Fibroblast of skin of scalp (primary cell): ENCODE measurements at places on chromosomes 7 and 10.

DNA sequence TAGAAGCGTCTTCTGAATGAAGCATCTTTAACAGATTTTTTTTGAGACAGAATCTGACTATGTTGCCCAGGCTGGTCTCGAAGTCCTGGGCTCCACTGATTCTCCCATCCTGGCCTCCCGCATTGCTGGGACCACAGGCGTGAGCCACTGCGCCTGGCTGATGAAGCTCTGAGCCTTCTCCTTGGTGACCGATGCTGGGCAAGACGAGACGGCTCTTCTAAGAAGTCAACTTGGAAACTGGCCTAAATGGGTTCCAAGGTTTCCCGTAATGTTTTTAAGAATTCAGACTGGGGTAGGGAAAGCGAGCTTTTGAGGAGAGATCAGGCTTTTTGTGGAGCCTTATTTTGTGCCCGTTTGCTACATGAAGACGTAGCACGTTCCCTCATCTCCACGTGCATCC lies 224.5 kb downstream of the ZMYND11 start:
- DNase-seq, result no peak

GRCh38 chr10:103448746-103449145 lies 3.4 kb downstream of the CALHM2 start:
- peak; percentile 87 for DNase-seq

DNA sequence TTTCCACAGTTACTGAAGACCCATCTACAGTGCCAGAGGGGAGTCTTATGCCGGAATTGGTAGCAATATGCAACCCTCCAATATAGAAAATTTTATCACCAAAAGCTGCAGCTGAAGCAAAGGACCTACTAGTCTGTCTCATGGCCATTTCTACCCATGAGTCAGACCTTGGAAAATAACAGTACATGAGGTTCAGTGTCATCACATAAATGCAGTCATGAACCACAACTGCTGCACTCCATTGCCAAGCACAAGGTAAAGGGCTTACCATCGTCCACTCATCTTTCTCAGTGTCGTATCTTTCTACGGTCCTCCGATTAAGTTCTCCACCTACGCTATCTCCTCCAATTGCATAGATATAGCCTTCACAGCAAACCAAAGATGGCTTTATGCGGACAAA lies 21.8 kb downstream of the KBTBD2 start:
- no peak for DNase-seq

DNA sequence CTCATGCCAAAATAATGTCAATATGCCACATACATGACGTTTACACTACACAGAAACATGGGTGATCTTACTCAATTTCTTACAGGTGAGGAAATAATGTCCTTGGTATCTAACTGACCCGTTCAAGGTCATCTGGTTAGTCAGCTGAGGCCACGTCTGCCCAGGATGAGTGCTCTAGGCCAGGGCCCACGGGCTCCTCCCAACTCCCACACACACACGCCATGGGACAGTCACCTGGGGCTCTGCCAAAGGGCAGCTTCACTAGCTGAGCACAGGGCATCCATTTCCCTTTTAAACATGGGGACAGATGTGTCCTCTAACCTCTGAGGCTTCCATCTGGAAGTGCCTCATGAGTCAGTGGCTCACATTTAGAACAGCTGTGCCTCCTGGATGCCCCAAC lies 123.9 kb downstream of the TNS3 start:
- no peak for DNase-seq

DNA sequence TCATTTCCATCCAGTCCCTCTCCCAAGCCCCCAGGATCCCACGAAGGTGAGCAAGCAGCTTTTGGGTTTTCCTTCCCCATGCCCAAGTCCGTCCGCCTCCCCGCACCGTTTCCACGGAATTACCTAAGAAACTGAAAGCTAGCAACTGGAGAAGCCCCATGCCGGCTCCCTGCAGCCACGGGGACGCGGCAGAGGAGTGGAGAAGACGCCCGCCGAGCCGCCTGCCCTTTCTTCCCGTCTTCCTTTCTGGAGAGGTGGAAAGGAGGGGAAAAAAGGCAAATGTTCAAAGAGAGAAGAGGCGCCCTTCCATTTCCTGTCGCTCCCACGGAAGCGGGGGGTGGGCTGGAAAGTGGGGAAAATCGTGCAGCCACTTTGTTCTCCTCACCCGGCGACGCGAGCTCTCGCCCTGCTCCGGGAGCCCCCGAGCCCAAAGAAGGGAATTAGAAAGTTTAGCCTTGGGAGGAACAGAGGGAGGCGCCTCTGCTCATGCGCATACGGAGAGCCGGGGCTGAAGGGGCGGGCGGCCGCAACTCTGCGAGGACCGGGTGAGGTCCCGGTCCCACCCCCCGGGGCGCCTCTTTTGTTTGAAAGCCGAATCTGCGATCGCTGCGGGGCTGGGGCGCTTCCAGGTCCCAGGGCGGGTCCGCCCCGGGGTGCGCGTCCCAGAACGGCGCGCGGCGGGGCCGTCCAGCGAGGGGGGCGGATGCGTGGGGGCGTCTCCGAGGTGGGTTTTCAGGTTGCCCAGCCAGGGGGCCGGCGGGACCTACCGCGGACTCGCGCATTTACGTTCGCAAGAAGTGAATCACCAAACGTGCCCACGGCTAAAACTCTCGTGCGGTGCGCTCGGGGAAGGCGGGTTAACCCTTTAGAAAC lies at the start of gene LAMB1:
Gene LAMB1, minus strand, starts transcription at position 436 of the 873 bp plus-strand sequence. Its CDS starts 276 bp downstream, at position 160.
- peak; percentile 85 for DNase-seq

DNA sequence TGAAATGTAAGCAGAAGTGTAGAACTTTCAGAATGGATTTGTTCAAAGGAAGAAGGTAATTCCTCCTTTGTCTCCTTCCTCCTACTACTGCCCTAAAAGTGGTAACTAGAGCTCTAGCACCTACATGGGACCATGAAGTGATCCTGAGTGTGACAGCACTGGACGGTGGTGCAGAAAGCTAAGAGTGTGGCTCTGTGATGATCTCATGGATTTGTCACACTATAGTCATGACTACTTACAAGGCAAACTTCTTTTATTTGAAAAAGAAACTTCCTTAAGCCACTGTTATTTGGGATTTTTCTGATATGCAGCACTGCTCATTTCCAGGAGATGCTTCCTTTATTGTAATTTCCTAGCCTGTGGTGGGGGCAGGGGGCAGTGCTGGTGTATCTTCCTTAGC lies 5.8 kb upstream of the FHIP2A start:
- DNase-seq, result no peak

DNA sequence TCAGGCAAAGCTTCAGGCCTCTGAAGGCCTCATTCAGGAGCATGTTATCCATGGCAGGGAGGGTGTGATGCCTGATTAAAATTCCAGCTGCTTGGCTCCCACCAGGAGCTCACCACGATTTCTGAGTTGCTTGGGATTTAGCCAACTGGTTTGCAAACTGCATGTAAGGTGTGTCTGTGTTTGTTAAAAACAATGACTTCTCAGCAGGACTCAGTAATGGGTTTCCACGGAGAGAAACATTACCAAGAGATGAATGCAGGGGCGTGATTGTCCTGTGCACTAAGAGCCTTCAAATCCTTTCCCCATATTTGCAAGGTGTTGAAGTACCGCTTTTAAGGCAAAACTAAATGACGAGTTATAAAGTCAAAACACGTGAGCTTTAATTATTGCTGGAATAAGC lies 88.8 kb upstream of the BTBD16 start:
- no peak for DNase-seq

- DNase-seq, result no peak
Observed at GRCh38 chr7:4113976-4114375, 568.1 kb upstream of the FOXK1 start.

- no peak for DNase-seq
Observed at GRCh38 chr7:157975401-157976372, 611.9 kb downstream of the PTPRN2 start.

- DNase-seq, result no peak
Observed at GRCh38 chr7:155011086-155011485, 8.2 kb upstream of the PAXIP1 start.

DNA sequence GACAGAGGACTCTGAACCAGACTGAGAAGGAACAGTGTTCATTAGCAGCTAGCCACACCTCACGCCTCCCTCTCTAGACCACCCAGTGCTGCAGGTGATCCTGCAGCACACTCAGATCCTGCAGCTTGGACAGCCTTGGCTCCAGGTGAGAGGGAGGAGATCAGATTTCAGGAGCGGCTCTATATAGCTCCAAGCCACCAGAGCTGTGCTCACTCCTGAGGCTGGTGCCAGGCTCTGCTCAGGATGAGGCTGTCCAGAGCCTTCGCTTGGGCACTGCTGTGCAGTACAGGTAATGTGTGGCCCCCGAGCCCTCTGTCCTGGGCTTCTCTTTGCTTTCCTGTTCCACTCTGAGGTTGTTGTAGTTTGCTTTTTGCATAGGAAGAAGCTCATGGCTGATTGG lies 42.4 kb downstream of the C10orf120 start:
- DNase-seq, result no peak

DNA sequence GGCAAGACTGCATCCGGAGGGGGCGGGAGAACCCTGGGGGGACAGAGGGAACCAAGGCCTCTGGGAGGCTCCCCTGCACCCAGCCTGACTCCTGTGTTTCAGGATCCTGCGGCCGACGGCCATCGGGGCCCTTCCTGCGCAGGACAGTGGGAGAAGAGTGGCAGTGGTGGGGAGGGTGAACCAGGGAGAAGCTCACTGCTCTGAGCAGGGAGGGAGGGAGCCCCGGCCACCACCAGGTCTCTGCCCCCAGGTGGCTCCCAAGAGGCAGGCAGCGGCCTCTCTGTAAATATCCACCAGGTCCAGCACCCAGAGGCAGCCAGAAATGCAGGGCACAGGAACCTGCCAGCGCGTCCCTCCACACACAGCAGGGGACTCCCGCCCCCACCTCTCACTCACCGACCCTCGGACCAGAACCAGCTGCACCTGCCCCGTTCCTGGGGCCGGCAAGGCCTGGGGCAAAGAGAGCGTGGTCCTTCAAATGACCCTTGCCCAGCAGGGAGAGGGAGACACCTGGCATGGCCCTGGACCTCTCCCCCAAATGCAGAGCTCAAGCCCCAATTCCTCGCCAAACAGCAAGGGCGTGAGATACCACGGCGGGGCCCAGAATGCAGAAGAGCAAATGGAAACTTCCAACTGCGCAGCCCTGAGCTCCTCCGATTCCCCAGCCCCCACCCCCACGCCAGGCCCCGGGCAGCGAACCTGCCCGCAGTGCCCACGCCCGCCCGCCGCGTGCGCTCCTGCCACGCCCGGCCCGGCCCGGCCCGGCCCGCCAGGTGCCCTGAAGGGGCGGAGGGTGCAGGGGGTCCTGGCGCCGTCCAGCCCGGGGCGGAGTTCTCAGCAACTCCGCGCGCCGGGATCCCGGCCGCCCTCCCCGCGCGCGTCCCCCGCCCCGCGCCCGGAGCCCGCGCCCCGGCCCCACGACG lies 805 bp downstream of the RASGEF1A start:
- DNase-seq, result no peak

- no peak for DNase-seq
Observed at GRCh38 chr10:13669182-13669855, 82.6 kb downstream of the PRPF18 start.

DNA sequence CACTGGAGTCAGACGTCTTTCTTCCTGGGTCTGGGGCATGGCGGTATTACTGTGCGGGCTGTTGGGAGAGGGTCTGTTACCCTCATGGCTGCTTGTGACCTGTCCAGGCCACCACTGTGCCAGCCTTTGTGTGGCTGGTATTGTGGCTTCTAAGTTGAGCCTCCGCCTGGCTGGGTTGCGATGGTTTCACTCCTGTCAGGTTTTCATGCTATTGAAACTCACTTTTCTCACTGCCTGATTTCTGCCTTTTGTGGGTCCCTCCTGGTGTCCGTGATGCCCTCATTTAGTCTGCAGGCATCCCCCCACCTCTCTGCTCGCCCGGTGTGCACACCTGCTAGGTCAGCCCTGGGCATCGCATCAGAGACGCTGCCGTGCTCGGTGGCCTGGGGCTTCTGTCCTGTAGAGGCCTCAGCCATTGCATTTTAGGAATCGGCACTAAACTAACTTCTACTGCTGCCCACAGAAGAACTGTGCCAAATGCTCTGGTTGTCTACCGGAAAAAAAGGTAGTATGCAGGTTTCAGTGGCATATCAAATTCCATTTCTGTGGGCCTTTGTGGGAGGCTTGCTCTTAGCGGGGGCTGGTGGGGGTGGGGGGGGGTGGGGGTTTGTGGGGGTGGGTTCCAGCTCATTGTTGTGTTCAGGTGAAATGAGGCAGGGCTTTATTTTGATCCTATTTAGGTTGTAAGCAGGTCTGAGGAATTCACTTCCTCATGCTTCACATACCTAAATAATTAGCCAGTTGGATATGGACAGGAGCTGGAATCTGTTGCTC lies 64.3 kb downstream of the MGMT start:
- DNase-seq, result peak; percentile 62

GRCh38 chr10:47111329-47111862 lies 188.6 kb upstream of the GDF10 start:
- no peak for DNase-seq

- no peak for DNase-seq
Observed at GRCh38 chr10:124867304-124867703, 65.7 kb downstream of the ABRAXAS2 start.

DNA sequence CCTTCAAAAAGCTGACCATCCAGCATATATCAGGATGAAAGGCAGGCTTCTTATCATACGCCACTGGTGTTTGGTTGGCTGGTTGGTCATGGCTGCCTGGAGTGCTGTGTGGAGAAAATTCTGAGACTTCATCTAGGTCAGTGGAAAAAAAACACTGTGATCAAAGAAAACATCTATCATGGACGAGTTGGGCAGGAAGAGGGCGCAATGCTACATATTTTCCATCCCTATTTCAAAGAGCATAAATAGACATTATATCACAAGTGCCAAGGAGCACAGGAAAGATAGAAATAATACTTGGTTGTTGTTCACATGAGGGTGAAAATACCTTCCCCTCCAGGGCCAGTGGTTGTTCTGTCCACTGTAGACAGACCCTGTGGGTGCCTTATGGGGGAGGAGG lies 128.4 kb upstream of the PLPP4 start:
- DNase-seq, result peak; percentile 2
